ENCODE measurements at places on chromosomes 5 and 9. TPM values are rescaled to one million over a fixed set of nuclear protein-coding genes. Genes with fewer than 3 reads are reported as not detected.

BTNL9 gene
- total RNA-seq = not detected

ADAMTS13 gene
- total RNA-seq = 1.5 TPM

CDX1 gene
- not detected for total RNA-seq

SLC23A1 gene
- total RNA-seq = not detected

DNA sequence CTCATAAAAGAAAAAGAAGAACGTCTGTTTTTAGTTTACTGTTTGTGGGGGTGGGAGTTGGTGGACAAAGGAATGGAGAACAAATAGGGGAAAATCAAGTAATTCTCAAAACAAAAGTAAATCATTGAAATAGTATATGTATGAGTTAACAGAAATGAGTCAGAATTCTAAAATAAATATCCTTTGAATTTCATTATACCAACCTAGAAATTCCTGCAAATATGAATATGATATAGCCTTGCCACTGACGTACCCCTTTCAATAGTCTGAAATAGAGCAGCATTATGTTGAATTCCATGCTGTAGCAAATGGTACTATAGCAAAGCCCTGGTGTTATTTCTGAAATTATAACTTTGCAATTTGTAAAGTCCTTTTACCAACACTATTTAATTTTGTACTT, 29.6 kb upstream of the DTWD2 start:
- no peaks in the 10 kb centered on the region for H3K36me3 ChIP-seq
- no peaks in the 10 kb centered on the region for H3K4me1 ChIP-seq
- no peaks in the 10 kb centered on the region for H3K27me3 ChIP-seq
- H3K27ac ChIP-seq = no peak overlapping the region
- DNase-seq = no peak

DNA sequence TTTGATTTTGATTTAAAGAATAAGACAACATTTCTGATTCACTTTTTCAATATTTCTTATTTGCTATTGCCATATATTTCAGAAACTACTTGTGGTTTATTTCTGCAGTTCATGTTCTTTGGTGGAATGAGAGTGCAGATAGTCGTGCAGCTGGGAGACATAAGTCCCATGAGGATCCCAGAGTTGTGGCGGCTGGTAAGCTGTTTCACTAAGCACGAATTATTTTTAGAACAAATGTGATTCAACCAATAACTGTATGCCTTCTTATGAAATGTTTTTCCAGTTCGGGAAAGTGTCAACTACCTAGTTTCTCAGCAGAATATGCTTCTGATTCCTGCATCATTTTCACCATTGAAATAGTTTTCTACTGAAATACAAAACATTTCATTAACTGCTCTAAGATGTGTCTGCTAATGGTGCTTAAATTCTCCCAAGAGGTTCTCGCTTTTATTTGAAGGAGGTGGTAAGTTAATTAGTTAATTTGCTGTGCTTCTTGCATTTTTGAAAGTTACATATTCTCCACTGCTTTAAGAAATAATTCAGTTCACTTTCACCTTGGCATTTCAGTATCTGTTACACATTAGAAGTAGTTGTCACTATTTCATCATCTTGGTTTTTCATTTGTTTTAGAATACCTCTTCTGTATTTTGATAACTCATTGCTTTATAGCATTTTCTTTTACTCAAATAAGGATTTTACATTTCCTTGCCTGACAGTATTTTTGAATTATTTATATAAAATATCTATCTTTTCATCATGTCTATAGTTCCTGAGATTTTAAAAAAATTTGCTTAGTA, 9.0 kb downstream of the NIPSNAP3B start:
- no peaks in the 10 kb centered on the region for H3K4me1 ChIP-seq
- no peaks in the 10 kb centered on the region for H3K27me3 ChIP-seq
- no peaks in the 10 kb centered on the region for H3K36me3 ChIP-seq

GRCh38 chr9:95729669-95730368, 145.7 kb upstream of the ERCC6L2 start:
- H3K4me3 ChIP-seq = no peak overlapping the region
- H3K27ac ChIP-seq = no peak overlapping the region
- no peaks in the 10 kb centered on the region for H3K27me3 ChIP-seq
- DNase-seq = no peak
- peaks cover 23% of the 10 kb centered on the region for H3K4me1 ChIP-seq
- H3K36me3 ChIP-seq = no peaks in the 10 kb centered on the region

GRCh38 chr5:96509316-96509715, 76.3 kb upstream of the PCSK1 start:
- no peak overlapping the region for H3K27ac ChIP-seq
- no peaks in the 10 kb centered on the region for H3K36me3 ChIP-seq
- no peak overlapping the region for H3K4me3 ChIP-seq
- no peaks in the 10 kb centered on the region for H3K4me1 ChIP-seq
- no peaks in the 10 kb centered on the region for H3K27me3 ChIP-seq

GRCh38 chr5:107977550-107978071, 306.9 kb upstream of the EFNA5 start:
- no peaks in the 10 kb centered on the region for H3K36me3 ChIP-seq
- DNase-seq = no peak
- H3K27me3 ChIP-seq = no peaks in the 10 kb centered on the region

GRCh38 chr5:116097301-116097700, 12.5 kb downstream of the COMMD10 start:
- H3K4me1 ChIP-seq = no peaks in the 10 kb centered on the region
- peaks cover 24% of the 10 kb centered on the region for H3K36me3 ChIP-seq
- no peaks in the 10 kb centered on the region for H3K27me3 ChIP-seq
- DNase-seq = no peak

GRCh38 chr9:27460226-27461023, 63.7 kb upstream of the IFNK start:
- no peak overlapping the region for H3K27ac ChIP-seq
- no peaks in the 10 kb centered on the region for H3K27me3 ChIP-seq
- no peaks in the 10 kb centered on the region for H3K4me1 ChIP-seq
- H3K4me3 ChIP-seq = no peak overlapping the region
- no peaks in the 10 kb centered on the region for H3K36me3 ChIP-seq

- H3K27me3 ChIP-seq = no peaks in the 10 kb centered on the region
- no peaks in the 10 kb centered on the region for H3K4me1 ChIP-seq
- no peak overlapping the region for H3K4me3 ChIP-seq
- peaks cover 24% of the 10 kb centered on the region for H3K36me3 ChIP-seq
- no peak overlapping the region for H3K27ac ChIP-seq
These were observed 33.9 kb downstream of the PSMB7 start for GRCh38 chr9:124381170-124381945.

DNA sequence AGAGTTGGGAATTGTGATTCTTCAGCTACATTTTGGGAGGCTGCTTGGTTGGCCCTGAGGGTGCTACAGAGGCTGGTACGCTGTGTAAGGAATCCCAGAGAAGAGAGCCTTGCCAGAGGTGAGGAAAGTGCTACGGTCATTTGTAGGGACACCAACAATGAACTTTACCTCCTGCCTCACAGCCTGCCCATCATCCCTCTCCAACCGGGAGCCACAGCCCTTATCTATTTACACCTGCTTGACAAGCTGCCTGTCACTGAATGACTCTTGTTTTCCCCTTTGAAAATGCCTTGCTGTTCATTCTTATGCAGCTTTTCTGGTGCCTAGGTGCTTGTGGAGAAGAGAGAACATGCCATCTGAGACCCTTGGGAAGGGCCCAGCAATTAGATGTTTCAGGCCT, 110.8 kb downstream of the PCSK1 start:
- no peak overlapping the region for H3K27ac ChIP-seq
- no peaks in the 10 kb centered on the region for H3K4me1 ChIP-seq
- H3K4me3 ChIP-seq = no peak overlapping the region
- no peaks in the 10 kb centered on the region for H3K36me3 ChIP-seq
- no peak for DNase-seq

DNA sequence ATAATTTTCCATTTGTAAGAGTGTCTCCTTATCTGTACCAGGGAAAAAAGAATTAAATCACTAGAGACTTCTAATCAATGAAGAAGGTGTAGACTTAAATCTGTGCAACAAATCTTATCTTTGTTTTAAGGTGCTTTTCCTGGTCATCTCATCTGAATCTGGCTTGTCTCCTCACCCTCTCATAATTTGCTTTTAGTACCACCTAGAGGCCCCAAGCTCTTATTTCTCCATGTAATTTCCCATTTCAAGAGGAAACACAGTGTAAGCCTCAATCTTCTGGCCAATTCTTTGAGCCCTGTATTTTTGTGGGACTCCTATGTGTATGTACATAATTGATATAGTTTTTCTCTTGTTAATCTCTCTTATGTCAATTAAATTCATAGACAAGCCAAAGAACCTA, 1975.3 kb upstream of the CDH6 start:
- no peak for DNase-seq
- no peak overlapping the region for H3K4me3 ChIP-seq
- no peak overlapping the region for H3K27ac ChIP-seq
- no peaks in the 10 kb centered on the region for H3K27me3 ChIP-seq
- no peaks in the 10 kb centered on the region for H3K36me3 ChIP-seq

- no peak for DNase-seq
- H3K27me3 ChIP-seq = no peaks in the 10 kb centered on the region
- no peaks in the 10 kb centered on the region for H3K36me3 ChIP-seq
These were observed 180.9 kb downstream of the CD180 start for GRCh38 chr5:67015541-67016191.

Data from CD4-positive, alpha-beta memory T cell (primary cell).